Neural crest cell (in vitro differentiated cells): ENCODE measurements at places on chromosomes 13 and 19. TPM values are rescaled to one million over a fixed set of nuclear protein-coding genes. Genes with fewer than 3 reads are reported as not detected.
A peak's percentile ranks its signal among the peaks of the same experiment; 100 is the strongest.

Gene LGALS7B
- total RNA-seq = not detected in 2 replicates

Gene UQCRFS1
- total RNA-seq = 34.8 and 36.1 TPM in 2 replicates

Gene OXGR1
- 0.42 and 0.77 TPM in 2 replicates for total RNA-seq

DNA sequence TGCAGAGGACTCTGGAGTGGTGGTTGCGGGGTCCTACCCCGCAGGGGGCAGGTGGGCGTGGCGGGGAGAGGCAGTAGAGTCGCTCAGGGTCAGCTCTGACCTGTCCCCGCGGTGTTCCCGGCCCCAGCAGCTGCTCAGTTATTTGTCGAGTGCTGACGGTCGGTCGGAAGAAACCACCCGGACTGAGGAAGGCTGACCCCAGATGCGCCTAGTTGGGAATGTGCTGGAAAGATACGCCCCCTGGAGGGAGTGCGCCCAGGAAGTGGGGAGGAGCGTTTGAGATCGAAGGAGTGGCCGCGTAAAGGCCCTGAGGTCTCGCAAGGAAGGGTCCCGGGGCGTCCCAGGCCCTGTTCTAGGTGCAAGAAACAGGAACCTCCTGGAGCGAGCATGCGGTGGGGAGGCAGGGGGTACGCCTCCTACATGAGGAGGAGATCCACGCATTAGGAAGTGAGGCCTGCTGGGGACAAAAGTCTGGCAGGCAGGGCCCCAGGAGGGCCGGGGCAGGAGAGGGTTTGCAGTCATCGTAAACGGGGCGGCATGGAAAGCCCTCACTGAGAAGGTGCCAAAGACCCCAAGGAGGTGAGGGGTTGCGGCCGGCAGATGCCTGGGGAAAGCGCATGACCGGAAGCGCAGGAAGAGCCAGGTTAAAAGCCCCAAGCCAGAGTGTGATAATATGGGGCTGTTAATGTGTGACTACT, 9.2 kb downstream of the CCDC8 start:
- DNase-seq = peak; percentile 52

GRCh38 chr19:55484593-55485438, at the start of gene NAT14:
TSS of gene NAT14 (plus strand) at chr19:55485188. CDS start at chr19:55485709, 521 bp downstream.
- DNase-seq = peak; percentile 80

- DNase-seq = no peak
Observed at GRCh38 chr13:103926118-103926517, 859.9 kb upstream of the SLC10A2 start.

DNA sequence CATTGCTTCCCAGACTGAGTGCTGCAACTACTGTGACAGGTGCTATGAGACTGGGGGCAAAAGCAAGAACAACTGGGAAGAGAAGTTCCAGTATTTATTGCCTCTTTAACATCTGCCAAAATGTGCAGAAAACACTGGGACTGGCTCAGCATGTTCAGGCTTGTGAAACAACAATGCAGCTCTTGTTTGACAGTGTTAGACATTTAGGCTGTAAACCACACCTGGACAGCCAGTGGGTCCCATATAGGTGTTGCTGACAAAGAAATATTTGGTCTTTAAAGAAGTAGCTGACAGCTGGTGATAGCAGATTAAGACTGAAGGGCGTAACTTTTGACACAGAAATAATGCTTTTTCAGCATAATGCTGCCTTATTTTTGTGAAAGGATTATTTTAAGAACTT, 88.1 kb downstream of the STOML3 start:
- no peak for DNase-seq

- DNase-seq = peak; percentile 31
Observed at GRCh38 chr13:29503041-29503837, 92.2 kb downstream of the SLC7A1 start.

GRCh38 chr19:55464662-55465054, at the start of gene C19orf85:
TSS of gene C19orf85 (minus strand) at chr19:55464751. CDS start at chr19:55464554, 197 bp downstream.
- no peak for DNase-seq
